ENCODE measurements at places on chromosomes 3 and 15.

DNA sequence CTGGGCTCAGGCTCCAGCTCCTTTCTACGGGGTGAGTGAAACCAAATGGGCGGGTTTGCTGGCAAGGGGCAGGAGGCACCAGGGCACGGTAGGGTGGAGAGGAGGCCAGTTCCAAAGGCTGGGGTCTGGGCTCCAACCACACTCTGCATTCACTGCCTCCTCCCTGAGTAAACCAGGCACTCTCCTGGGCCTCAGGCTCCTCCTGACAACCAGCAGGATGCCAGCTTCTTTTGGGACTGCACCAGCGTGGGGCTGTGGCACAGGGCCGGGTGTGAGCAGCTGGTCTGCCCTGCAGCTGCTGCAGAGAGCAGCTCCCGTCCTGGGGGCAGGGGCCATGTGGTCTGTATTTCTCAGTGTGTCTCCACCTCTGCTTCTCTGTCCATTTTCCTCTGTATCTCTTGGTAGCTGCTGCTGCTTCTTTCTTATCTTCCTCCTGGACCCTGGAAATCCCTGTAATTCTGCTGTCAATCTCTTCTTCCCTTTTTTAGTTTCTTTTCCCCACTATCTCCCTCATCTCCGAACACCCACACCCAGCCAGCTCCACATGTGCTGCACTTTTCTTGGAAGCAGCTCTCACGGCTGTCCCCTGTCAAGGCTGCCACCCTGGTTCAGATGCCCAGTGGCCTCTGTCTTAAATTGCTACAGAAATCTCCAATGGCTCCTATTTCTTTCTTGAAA lies 54.9 kb upstream of the TBC1D21 start:
- DNase-seq = no peak

DNA sequence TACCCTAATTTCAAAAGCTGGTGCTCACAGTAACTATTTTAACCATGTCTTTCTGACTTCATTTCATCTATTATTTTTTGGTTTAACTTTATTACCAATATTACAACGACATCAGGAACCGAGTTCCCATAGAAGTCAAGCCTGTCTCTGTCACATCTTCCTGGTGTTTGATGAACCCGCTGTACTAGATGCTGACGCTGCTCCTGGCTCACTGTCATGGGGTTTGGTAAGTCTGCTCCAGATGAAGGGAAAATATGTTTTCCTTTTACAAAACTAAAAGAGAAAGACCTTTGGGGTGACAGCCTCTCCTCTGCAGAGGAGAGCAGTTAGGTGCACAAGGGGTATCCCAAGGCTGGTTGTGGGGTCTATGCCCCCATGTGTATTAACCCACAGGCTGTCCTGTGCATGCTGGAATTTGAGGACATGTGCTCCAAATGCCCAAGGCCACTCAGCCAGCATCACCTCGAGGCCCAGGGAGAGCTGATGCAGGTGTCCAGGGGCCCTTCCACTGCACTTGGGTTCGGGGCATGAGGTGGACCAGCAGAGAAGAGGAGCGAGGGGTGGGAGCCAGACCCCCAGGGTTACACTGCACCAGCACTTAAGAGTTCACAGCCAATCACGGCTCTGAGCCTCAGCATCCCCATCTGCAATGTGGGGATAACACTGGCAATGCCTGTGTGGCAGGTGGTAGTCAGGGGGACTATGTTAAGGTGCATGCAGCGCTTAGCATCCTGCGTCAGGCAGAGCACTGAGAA lies 62.2 kb downstream of the ATP10A start:
- DNase-seq = no peak

- no peak for DNase-seq
These were observed 7.3 kb downstream of the FBLN2 start for GRCh38 chr3:13556207-13556606.

GRCh38 chr15:81160312-81161159 lies 26.5 kb downstream of the CFAP161 start:
- DNase-seq = no peak

- DNase-seq = no peak
These were observed 175.6 kb downstream of the AGBL1 start for GRCh38 chr15:86255247-86255646.

DNA sequence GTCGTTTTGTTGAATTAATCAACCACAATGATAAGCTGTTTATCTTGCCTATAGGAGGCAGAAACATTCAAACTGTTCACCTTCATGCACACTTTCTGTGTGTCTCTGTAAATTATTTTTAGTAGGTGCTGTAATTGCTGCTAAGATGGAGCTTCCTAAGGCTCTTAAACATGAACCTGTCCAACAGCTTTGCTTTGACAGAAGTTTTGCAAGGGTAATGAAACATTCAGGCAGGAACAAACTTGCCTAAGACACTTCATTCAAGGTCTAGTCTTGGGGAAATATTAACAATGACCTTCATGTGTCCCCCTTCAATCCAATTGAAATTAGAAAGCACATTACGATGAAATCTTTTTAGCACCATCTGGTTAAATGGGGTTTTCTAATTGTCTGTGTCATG lies 156.1 kb downstream of the DIPK2A start:
- no peak for DNase-seq

- DNase-seq = no peak
These were observed 4.0 kb upstream of the SLC25A38 start for GRCh38 chr3:39378957-39379777.

- no peak for DNase-seq
These were observed 69.3 kb upstream of the CBLB start for GRCh38 chr3:105938101-105938500.

DNA sequence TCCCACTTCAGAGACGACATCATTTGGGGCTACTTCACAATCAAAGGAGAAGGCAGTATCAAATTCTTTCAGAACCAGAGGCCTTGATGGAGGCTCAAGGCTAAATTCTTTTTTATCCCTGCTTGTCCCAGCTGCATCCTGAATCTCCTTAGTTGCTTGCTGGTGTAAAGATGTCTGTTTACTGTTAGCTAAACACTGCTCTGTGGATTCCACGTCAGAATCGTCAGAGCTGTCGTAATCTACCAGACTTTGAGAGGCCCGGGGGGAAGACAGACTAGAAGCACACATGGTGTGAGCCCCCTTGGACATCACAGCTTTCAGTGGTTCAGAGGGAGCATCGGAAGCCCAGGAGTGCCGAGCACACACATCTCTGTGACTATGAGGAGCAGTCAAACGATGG lies 32.6 kb downstream of the LINS1 start:
- DNase-seq = no peak
